ENCODE measurements at places on chromosomes 13 and 19.

DNA sequence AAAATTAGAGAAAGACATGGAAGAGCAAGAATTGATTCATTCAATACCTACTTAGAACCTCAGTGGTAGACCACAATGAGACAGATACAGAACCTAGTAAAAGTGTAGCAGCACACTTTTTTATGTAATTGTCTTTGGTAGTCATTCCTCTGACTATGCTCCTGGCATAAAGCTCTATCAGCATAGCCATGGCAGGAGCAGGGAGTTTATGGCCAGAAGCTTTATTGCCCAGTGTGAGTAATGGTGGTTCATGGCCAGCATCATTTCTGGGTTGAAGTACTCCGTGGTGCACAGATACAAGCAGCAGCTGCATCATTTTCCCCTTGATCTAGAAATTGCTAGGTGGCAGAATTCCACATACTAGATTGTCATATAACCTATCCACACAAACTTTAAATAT, 352.6 kb downstream of the TBC1D4 start:
- no peak for DNase-seq

- no peak for DNase-seq
Measured at GRCh38 chr19:39167461-39168257, 29.1 kb upstream of the NCCRP1 start.

DNA sequence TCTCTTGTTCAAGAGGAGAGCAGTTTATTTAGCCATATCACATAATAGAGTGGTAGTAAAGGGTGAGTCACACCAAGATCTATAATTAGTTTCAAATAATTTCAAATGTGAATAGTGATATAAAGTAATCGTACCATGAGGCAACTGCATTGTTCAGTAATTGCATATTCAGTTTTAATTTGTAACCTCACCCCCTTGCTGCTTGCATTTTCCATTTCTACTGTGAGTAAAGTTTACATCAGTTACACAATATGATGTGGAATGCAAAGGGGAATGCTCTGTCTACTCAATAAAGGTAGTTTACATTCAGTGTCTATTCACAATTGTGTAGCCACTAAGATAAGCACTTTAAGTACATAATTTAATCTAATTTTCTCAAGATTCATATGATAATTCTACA, 1695.7 kb upstream of the SPRY2 start:
- DNase-seq: no peak

- DNase-seq: no peak
Measured at GRCh38 chr19:47020992-47021496, 1.4 kb downstream of the NPAS1 start.
